Jurkat, Clone E6-1 (cell line): ENCODE measurements at places on chromosomes 11 and 22.
A peak's percentile ranks its signal among the peaks of the same experiment; 100 is the strongest.

DNA sequence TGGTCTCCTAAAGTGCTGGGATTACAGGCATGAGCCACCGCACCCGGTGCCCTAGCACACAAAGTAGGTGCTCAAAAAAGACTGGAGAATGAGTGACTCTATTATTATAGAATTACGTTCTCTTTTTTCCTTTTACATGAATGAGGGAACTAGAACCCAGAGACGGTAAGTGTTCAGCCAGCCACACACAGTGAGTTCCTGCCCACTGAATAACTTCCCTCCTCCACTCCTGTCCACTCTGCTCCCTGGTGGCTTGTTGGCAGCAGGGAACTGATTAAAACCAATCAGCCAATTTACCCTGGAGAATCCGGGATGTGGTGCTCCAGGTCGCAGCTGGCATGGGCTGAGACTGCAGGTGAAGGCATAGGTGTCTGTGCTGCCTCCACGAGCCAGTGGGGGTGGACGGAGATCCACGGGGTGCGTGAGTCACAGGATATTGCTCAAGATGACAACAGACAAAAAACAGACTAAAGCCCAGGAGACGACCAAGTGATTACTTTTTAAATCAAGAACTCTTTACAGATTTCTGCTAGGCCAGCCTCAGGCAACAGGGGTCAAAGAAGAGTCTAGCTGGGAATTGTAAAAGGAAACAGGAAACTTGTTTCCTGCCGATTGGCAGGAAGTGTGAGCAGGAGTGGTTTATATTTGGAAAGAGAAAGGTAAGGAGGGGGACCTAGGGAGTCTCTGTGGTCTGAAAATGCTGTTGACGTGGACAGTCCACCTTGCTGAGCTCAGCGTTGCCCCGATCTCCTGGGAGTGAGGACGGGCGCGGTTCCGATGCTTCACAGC, 95.2 kb upstream of the TP53I11 start:
- no peak for DNase-seq

DNA sequence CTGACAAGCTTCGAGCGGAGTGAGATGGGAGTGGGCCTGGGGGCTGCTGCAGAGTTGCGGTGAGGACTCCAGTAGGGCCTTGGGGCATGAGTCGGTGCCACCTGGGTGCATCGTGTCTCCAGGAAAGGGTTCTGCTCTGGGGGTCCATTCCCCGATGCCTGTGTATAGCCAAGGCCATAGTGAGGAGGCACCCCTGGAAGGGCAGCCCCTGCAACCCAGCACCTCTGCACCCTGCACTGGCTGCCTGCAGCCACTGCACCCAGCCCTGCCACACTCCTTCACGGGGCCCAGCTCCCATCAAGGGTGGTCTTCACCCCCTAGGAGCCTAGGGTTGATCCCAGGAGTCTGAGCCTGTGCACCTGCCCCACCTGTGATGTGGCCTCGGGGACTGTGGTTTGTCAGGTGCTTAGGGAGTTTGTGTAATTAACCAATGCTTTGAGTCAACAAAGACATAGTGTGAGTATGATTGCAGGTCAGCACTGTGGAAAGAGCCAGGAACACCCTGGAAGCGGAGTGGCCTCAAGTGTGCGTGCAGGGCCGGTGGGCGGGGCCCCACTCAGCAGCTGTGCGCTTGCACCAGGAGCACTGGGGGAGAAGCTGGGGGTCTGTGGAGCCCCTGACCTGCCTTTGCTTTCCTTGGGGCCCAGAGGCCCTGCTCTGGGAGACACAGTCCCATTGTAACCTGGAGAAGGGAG, 1299.3 kb downstream of the BRD1 start:
- no peak for DNase-seq

DNA sequence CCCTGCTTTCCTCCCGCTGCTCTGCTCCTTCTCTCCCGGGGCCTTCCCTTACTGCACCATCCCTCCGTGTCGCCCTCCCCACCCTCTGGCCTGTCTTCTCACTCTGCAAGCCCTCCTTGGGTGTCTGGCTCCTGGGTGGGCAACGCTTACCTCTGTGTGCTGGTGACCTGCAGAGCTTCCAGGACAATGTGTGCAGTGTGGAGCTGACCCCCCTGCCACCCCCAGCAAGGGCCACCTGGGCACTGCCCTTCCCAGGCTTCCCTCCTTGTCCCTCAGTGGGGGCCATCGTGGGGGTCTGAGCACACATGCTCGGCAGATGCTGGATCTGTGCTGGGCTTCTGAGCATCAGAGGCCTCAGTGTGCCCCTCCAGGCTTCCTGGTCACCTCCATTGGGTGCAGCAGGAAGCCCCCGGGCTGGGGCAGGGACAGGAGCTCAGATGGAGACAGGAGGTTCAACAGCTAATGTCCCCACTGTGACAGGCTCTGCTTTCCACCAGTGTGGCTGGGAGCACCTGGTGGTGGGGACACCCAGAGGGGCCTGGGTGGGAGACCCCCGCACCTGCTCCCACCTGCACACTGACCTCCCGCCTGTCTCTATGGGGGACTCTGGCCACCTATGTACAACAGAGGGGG, 7.8 kb upstream of the BRSK2 start:
- no peak for DNase-seq

GRCh38 chr22:45059296-45059695, 49.5 kb upstream of the PHF21B start:
- DNase-seq = no peak

- peak; percentile 63 for DNase-seq
These were observed 5.7 kb downstream of the ZP1 start for GRCh38 chr11:60872961-60873524.

GRCh38 chr11:69912911-69913451, 93.8 kb upstream of the FGF3 start:
- no peak for DNase-seq
